ENCODE measurements at places on chromosomes 5 and 9.

GRCh38 chr5:122420091-122420490, 108.1 kb downstream of the SNCAIP start:
- DNase-seq: no peak

DNA sequence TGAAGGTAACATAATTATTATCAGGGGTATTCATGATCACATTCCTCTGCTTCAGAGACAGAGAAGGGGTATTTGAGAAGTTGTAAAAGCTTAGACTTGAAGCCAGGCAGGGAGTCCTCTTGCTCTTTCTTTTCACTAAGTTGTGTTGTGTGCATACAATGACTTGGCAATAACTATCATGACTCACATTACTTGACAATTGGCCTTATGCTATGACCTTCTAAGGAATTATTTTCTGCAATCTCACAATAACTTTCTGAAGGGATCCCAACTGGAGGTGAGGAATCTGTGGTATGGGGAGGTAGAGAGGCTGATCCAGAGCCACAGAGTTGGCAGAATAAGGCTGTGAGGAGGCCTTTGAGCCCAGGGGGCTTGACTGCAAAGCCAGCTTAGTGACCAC, 622.3 kb downstream of the MTRR start:
- no peak for DNase-seq

GRCh38 chr9:14107977-14108376, 206.0 kb downstream of the NFIB start:
- DNase-seq: no peak

DNA sequence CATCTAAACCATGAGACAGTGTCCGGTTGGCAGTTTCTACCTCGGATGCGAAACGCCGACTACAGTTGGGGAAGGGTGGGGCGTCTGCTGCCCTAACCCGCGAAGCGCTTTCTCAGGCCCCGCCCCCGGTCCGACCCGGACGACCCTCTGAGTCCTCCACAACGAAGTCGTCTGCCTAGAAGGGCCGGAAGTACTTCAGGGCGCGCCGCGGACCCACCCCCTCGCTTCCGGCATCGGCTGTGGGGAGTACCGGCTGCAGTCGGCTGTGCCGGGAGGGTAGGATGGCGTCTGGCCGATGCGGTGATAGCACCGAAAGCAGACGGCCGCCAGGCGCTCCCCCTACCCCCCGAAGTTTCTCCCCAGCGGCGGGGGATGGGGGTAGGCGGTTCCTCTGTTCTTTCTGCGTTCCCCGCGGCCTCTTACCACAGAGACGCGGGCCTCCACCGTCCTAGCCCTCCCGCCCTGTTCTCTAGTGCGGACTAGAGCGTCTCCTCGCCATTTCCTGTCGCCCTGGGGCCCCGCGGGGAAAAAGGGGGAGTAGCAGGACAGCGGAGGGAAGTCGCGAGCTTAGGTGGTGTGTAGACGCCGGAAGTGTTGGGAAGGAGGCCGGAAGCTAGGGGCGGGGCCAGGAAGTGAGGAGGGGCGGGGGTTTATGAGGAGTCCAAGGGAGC, at the start of gene TRIM41:
Gene TRIM41 (plus strand): TSS at position 224 of the 671 bp plus-strand sequence. CDS start 719 bp downstream, outside the sequence.
- DNase-seq: peak; percentile 99

DNA sequence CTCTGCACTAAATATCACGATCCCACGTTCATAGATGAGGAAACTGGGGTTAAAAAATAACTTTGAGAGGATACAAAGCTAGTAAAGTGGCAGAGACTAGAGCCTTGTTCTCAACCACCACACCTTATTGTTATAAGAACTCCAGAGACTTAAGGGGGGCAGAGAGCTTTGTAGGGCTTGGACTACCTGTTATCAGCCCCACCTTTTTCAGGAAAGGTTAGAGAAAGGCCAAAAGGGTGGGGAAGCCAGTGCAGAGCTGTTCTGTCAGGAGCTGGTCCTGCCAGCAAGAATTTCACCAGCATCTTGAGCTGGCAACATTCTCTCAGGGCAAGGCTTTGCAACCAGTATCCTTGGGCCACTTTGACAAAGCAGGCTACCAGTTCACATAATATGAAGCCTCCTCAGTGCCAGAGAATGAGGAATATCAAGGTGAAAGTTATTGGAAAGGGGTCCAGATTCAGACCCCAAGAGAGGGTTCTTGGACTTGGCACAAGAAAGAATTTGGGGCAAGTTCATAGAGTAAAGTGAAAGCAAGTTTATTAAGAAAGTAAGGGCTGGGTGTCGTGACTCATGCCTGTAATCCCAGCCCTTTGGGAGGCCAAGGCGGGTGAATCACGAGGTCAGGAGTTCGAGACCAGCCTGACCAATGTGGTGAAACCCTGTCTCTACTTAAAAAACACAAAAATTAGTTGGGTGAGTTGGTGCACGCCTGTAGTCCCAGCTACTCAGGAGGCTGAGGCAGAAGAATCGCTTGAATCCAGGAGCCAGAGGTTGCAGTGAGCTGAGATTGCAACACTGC, 66.2 kb upstream of the CLINT1 start:
- no peak for DNase-seq

GRCh38 chr5:179319123-179319522, 26.1 kb downstream of the ADAMTS2 start:
- DNase-seq: no peak

DNA sequence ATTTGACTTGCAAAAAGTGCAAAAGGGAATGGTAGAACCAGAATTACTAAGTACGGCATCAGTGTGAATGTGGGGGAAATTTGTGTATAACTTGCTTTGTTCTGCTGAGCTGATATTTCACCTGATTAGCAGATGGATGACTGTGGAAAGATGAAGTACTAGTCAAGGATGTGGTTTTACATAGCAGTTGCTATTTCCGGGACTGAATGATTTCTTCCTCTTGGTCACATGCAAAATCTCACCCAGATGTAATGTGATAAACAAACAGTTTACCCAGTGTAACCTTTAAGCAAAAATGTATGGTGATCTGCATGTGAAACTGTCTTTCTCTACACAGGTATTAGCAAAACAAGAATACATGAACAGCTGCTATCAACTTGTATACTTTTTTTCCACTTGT, 46.1 kb downstream of the DCP2 start:
- DNase-seq: peak; percentile 80

DNA sequence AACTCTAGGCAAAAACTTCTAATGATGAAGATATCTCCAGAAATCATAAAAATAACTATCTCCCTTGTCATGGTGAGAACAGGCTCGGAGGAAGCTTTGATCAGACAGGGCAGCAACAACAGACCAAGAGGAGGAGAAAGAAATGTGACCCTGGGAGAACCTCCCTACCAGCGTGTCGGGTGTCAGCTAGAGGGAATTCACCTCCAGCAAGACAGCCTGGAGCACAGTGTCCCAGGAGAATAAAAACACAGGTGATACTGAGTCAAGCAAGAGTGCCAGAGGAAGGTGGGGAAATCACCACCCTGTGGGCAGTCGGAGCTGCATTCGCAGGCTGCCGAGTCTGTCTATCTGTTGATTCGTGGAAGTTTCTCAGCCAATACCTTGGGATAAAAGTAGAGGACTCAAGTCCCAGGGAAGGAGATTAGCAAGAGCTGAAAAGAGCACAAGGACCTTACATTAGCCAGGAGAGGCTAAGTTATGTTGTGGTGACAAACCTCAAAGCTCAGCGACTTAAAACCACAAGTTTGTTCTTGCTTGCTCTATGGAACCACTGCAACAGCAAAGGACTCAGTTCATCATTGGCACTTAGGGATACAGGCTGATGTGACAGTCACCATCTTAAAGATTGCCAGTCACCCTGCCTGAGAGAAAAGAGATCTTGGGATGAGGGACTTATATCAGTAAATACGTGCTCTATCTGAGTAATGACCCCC, 598.3 kb downstream of the CCDC171 start:
- no peak for DNase-seq

- peak; percentile 75 for DNase-seq
Measured at GRCh38 chr5:181160152-181160754, 12.9 kb downstream of the OR2V2 start.

DNA sequence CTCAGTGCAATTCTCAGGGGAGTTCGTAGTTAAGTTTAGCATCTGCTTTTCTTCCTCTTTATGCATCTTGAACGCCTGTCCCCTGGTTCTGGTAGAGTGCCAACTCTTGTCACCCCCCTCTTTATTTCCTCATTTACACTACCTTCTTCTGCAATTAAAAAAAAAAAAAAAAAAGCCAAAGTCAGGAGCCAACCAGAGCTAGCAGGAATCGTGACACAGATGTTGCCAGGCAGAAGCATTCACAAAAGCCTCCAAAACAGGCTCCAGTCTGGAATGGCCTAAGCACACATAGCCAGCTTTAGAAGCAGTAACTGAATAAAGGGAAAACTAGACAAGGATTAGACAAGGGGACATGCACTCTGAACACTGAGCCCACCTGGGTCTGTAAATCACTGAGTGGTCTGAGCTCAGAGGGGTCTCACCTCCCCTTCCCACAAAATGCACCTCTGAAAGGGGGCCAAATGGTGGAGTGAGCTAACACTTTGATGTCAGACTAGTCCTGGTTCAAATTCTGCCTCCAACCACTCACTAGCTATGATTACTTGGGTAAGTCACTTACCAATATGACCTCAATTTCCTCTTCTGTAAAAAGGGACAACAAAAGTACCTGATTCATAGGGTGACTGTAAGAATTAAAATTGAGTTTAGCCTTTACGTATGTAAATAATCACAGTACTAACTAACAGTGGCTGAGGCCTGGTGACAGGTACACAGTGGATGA, 2.0 kb downstream of the CD74 start:
- peak; percentile 57 for DNase-seq

GRCh38 chr5:134493461-134494055, 31.9 kb upstream of the JADE2 start:
- DNase-seq: no peak

GRCh38 chr5:135930949-135931295, 23.9 kb downstream of the LECT2 start:
- DNase-seq: no peak

GRCh38 chr9:124295159-124295794, 37.5 kb downstream of the NEK6 start:
- DNase-seq: no peak

Data from CD4-positive, alpha-beta T cell treated with Interleukin-4 for 4 hours (primary cell).